Amygdala (tissue), 56 donors: ENCODE measurements at places on chromosomes 5 and 9.

GRCh38 chr5:68080282-68081050 lies 135.1 kb upstream of the PIK3R1 start:
- no peak for DNase-seq

DNA sequence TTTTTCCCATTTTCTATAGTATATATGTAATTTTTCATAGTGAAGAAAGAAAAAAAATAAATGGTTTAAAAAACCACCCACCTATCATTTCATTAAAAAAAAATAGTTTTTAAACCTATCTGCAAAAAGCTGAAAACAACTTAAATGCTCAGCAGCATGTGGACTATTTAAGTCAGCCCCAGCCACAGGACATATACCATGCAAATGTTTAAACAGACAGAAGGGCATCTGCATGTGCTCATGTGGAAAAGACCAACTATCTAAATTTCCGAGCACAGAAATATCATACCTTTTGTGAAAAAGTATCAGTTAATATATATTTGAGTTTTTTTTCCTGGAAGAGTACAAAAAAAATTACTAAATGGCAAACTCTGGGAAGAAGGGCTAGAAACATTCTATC lies 143.4 kb downstream of the EPB41L4A start:
- no peak for DNase-seq

- no peak for DNase-seq
Observed at GRCh38 chr5:168578538-168579487, at the start of gene PANK3. TSS of gene PANK3 (minus strand) at chr5:168579368. CDS start at chr5:168579283, 85 bp downstream.

- no peak for DNase-seq
Observed at GRCh38 chr9:129813661-129814060, 10.3 kb downstream of the TOR1A start.

DNA sequence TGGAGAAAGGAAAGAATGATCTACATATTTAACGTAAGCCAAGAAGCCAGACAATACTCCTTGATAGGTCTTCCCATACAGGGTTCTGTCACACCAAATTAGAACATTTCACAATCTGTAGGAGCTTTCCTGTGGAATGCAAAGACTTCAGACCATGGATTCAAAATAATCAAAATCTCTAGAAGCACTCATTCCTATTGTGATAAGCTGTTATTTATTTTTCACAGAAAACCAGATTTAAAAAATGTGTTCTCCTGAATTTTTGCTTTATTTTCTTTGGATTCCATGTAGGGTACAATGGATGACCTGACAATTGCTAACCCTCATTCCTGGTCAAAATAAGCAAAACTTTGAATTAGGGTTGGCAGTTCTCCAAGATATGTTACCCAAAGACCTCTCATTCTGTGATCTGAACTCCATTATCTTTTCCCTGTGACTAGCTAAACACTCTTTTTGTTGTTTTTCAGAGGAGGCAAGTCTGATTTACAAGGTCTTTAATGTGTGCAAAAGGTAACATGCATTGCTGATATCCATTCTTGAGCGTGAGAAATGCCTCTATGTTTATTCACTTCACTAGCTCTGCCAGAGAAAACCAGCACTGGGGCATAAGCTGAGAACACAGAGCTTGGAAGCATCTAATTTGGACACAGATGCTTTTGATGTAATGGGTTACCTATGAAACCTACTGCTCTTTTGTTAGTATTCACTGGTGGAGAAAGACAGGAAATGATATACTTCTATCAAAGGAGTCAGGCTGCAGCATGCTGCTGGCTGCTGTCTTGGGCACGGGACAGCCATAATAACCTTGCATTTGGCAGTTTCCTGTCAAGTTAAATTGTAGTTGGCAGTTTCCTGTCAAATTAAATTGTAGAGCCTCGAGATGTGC lies 31.4 kb downstream of the ACTBL2 start:
- no peak for DNase-seq

GRCh38 chr5:173968154-173968797 lies 20.7 kb upstream of the C5orf47 start:
- peak; percentile 33 for DNase-seq

DNA sequence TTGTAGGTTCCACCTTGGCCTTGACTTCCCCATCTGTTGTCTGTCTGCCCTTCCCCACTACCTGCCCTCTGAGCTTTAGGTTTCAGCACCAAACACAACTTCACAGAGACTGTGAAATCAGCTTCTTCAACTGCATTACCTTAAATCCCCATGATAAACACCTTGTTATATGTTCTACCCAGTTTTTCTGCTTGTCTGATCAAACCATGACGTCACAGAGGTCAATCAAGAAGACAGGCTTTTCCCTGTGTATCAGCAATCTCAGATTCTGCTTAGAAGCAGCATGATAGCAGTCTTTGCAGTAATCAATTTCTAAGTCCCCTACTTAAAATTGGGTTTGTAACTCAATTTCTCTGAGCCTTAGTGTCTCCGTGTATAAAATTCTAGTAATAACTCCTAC lies 175.0 kb downstream of the PLK2 start:
- DNase-seq, result no peak

- peak; percentile 94 for DNase-seq
Observed at GRCh38 chr9:128892221-128892921, 10.4 kb downstream of the LRRC8A start.

- DNase-seq, result no peak
Observed at GRCh38 chr5:158429564-158429963, 570.6 kb upstream of the CLINT1 start.

DNA sequence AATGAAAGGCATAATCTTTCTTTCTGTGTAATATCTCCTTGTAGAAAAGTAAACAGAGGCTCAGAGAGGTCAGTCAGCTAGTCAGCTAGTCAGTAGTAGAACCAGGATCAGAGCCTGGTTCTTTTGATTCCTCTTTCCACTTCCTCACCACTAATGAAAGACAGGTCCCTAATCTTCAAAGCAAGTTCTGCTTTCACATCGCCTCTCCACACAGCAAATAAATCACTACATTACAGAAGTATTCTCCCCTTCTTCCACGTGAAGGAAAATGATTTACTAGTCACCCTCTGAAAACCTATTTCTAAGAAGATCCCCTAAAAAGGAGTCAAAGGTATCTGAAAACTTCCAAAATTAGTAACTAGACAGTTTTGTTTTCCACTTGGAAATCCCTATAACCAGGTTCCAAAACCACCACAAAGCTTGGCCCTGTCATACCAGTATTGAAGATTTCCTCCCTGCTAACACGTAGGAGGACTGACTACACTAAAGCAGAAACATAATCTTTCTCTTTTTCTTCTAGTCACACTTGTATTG lies 140.5 kb upstream of the TARS1 start:
- DNase-seq, result no peak

GRCh38 chr9:91765296-91765695 lies 184.7 kb downstream of the ROR2 start:
- no peak for DNase-seq

- DNase-seq, result no peak
Observed at GRCh38 chr9:127446713-127447415, 4.3 kb downstream of the RPL12 start.

GRCh38 chr5:194102-194501 lies 2.8 kb downstream of the LRRC14B start:
- DNase-seq, result no peak

DNA sequence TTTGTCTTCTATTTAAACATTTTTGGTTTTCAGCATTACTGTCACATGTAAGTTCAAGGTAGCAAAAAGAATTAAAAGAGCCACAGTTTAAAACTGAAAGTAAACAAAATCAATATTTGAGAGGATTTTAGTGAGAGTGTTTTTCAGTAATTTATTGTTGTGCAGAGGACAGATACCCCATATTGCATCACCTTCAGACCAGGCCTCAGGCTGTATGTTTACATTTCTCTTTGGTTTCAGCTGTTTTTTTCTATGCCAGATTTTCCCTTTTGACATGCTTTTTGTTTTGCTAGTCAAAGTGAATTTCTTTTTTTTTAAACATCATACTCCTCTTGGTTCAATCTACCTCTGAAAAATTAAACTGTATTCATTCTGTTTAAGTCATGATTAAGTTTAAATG lies 47.2 kb downstream of the MAST4 start:
- DNase-seq, result no peak

DNA sequence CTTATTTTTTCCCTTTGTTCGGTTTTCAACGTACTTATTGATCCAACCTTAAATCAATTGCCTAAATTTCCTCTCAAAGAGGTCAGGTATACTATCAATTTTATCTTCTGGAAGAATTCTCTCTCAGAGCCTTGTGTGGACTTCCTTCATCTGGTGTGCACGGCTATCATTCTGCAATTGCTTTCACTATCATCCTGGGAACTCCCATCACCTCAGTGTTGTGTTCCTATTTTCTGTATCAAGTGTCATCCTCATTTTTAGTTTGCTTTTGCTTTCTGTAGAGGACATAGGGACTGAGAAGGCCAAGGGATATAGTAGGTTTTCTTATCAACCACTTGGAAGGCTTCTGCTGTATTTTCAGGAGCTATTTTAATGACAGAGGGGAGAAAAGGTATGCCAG lies 11.3 kb downstream of the STOM start:
- DNase-seq, result no peak

DNA sequence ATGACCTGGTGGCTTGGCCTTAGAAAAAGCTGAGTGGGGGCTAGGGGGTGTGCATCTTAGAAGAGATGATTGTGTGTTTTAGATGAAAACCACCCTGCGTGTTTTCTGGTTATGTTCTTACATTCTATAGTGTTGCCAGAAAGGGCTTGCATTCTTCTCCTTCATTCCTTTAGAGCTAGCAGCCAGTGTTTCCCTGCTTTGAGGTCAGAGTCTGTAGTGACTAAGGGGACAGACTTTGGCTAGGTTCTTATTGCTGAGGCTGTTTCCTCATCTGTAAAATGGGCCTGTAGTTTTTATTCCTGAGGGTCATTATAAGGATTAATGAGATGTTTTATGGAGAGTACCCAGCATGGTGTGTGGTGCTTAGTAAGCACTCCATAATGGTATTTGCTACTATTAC lies 6.4 kb downstream of the MAST4 start:
- no peak for DNase-seq

DNA sequence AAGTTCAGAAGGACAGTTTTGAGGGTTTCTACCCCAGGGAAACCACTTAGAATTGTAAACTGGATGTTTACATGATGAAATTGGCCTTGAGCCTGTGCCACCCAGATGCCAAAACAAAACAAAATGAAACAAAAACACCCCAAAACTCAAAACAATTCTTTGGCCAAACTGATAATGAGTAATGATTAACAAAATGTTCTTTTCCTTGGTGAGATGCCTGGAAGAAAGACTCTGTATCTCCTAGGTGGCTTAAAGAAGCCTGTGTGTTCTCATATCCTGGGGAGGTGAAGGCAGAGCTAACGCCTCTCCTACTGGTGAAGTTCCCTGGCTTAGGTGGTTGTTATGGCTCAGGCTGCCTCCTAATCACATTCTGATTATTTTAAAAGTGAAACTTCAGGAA lies 120.5 kb downstream of the NPR3 start:
- DNase-seq, result no peak

GRCh38 chr5:4245511-4245910 lies 649.9 kb downstream of the IRX1 start:
- no peak for DNase-seq
